ENCODE measurements at places on chromosomes 2 and 18. TPM values are rescaled to one million over a fixed set of nuclear protein-coding genes. Genes with fewer than 3 reads are reported as not detected.

DNA sequence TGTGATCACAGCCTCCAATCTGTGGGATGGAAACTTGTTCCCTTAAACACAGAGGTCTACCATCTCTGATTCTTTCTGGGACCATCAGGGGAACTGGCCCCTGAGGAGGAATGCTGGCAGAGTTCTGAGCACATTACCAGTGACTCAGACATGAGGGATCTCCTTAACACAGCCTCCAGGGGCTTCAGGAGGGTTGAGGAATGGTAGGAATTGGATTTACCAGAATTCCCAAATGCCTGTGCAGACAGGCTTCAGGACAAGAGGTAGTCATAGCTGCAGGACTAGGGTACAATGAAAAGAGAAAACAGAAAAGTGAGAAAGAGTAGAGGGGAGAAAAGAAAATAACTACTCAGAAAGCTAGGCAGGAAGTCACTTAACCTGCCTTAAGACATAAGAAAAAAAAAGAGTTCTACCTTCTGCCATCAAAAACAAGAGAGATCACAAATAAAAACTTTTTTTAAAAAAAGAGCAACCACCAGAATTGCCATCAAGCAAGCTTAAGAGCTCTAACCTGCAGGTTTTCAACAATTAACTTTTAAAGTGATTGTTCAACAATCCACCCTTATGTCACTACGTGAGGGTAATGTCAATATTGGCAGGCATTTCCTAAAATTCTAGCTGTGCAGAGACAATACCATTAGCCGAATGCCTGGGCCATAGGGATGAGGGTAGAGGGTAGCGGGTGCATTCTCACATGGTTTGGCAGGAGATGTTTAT is 524.4 kb downstream of the BCL11A start:
- H3K27ac ChIP-seq = no peak overlapping the region
- no peak for DNase-seq
- H3K27me3 ChIP-seq = no peaks in the 10 kb centered on the region
- H3K36me3 ChIP-seq = no peaks in the 10 kb centered on the region

- no peaks in the 10 kb centered on the region for H3K4me1 ChIP-seq
- no peak overlapping the region for H3K27ac ChIP-seq
- no peak overlapping the region for H3K4me3 ChIP-seq
- no peak for DNase-seq
Observed at GRCh38 chr2:56185582-56186046, 1.8 kb downstream of the CCDC85A start.

DNA sequence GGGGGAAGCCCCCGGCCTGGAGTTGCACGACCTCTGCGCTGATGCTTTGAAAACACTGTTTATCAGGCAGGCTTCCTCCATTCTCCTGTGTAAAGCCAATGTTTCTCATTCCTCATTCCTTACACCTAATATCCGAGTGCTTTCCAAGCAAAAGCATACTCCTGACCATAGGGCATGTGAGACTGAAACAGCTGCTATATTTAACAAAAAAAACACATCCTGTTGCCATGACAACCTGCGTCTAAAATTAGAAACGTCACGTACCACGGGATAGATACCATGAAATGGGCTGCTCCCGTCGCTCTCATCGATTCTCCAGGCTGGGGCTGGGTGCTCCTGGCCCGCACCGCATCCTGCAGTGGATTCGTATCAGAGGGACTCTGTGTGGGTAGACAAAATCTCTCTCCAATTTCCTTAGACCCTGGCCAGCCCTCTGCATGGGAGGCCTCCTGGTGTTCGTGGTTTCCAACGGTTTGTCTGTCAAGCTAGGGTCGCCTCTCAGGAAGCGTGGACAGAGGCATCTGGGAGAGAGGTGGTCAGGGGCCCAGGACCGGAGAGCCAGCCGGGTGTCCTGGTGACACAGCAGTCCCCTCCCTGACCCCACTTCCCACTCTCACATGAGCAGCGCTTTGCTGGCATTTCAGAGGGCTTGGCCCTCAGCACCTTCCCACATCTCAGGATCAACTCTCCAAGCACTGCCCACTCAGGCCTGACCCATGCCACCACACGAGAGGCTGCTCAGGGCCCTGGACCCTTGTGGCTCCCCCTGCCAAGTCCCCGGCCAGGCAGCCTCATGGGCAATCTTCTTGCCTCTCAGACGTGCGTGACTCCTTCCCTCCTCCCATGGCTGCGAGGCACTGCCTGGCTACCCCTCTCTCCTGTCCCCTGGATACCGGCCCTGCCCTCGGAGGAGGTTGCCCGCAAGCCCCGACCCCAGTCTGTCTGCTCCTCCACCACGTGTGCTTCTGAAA is 268.1 kb downstream of the NDUFA10 start:
- no peaks in the 10 kb centered on the region for H3K36me3 ChIP-seq
- DNase-seq = no peak
- H3K27ac ChIP-seq = no peak overlapping the region

DNA sequence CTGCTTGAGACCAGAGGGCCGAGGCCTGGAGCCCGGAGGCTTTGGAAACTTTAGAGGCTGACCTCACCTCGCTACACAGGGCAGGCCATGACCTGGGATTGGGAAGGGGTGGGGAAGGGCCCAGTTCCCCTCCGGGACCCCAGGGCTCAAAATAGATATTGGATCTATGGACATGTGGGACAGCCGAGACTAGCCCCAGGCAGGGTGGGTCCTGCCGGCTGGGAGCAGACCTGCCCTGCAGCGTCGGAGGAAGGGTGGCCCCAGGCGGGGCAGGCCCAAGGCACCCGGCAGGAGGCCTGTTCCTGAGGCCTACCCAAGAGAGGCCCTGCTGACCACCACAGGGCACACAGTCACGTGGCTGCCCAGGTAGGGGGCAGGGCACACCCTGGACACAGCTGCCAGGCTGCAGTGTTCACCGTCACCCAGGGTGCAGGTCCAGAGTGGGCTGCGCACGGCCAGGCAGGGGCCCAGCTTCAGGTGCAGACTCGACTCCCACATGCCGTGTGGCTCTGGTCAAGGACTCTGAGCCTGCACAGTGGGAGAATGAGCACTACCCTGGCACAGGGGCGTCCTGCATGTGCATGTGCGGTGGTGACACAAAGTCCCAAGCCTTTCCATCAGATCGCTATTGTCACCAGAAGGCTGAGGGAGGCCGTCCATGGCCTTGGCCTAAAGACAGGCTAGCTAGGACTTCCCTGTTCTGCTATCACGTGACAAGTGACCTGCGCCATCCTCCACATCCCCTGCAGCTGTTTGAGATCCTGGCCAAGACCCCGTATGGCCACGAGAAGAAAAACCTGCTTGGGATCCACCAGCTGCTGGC is 13.2 kb downstream of the ANO7 start:
- no peaks in the 10 kb centered on the region for H3K27me3 ChIP-seq
- H3K4me1 ChIP-seq = no peaks in the 10 kb centered on the region
- H3K36me3 ChIP-seq = no peaks in the 10 kb centered on the region
- no peak overlapping the region for H3K27ac ChIP-seq

DNA sequence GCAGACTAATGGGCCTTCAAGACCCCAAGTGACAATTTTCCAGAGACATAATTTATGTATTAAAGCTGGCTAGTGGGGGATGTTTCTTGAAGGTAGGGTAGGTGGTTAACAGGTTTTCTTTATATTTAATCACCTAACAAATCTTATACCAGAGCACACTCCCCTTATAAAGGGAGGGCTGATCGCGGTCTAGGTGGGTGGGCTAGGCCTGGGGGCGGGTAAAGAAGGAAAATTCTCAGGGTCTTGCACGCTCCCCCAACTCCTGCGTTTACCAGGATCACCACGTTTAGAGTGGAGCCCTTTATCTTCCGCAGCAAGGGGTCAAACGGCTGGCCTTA is 19.9 kb upstream of the CXXC1 start:
- H3K4me1 ChIP-seq = peaks cover 8% of the 10 kb centered on the region
- no peak for DNase-seq
- no peak overlapping the region for H3K27ac ChIP-seq
- H3K27me3 ChIP-seq = no peaks in the 10 kb centered on the region
- peak overlapping the region; percentile 58 for H3K4me3 ChIP-seq

DNA sequence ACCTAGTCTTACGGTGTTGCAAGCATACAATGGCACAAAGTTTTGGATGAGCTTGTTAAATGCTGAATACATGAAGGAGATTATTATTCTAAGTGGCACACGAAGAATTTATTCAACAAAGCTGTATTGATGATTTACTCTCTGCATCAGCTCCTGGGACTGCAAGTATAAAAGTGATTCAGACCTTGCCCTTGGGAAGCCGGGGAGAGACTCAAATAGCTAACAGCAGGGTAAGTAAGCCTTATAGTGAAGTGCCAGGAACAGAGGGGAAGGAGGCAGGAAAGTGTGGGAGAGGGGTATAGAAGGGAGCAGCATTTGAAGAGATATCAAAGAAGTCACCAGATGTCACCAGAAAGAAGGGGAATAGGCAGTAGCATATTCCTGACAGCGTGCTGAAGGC is 115.4 kb downstream of the MCFD2 start:
- no peak for DNase-seq
- no peaks in the 10 kb centered on the region for H3K36me3 ChIP-seq
- H3K27me3 ChIP-seq = no peaks in the 10 kb centered on the region
- H3K4me1 ChIP-seq = no peaks in the 10 kb centered on the region

DNA sequence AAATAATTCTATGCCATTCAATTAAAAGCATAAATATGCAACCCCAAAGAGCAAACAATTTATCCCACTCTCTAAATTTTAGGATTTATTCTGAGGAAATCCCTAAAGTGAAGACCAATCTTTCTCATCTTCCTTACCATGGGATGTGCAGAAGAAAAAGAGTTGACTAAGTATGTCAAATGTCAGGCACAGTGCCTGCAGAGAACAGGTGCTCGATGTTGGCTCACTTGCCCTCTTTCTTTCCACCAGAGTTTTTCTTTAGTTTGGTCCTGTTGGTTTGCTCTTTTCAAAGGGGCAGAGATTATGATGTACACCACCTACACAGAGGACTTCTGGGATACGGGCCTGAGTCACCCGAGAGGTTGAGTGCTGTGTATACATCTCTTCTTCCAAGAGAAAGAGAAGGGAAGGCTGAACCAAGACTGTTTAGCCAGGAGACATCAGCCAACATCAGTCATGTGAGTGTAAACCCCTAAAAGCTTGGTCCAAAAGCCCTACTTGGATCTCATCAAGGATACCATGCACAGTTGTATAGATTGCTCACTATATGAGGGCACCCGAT is 51.7 kb downstream of the SUMO1 start:
- H3K36me3 ChIP-seq = no peaks in the 10 kb centered on the region
- no peak overlapping the region for H3K4me3 ChIP-seq
- no peak overlapping the region for H3K27ac ChIP-seq
- no peaks in the 10 kb centered on the region for H3K4me1 ChIP-seq

DNA sequence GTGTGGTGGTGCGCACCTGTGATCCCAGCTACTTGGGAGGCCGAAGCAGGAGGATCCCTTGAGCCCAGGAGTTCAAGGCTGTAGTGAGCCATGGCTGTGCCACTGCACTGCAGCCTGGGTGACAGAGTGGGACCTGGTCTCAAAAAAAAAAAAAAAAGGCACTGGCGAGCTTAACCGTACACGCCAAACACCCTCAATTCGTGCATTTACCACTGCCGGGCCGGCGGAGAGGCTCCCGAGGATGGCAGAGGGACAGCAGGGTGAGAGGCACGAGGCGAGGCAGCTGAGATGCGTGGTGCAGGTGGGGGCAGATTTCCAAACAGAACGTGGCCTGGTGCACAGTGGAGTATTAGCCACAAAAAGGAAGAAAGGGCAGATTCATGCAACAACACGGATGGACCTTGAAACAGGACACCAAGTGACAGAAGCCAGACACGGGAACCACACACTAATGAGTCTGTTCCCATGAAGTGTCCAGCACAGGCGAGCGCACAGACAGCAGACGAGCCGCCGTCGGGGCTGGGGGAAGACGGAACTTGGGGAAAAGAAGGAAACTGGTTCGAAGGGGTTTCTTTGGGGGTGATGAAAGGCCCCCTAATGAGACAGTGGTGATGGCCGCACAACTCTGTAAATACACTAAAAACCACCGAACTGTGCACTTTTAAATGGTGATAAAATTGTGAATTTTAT is 27.4 kb downstream of the SLC66A2 start:
- H3K4me1 ChIP-seq = no peaks in the 10 kb centered on the region
- H3K36me3 ChIP-seq = peaks cover under 1% of the 10 kb centered on the region
- H3K27me3 ChIP-seq = no peaks in the 10 kb centered on the region
- no peak overlapping the region for H3K4me3 ChIP-seq

DNA sequence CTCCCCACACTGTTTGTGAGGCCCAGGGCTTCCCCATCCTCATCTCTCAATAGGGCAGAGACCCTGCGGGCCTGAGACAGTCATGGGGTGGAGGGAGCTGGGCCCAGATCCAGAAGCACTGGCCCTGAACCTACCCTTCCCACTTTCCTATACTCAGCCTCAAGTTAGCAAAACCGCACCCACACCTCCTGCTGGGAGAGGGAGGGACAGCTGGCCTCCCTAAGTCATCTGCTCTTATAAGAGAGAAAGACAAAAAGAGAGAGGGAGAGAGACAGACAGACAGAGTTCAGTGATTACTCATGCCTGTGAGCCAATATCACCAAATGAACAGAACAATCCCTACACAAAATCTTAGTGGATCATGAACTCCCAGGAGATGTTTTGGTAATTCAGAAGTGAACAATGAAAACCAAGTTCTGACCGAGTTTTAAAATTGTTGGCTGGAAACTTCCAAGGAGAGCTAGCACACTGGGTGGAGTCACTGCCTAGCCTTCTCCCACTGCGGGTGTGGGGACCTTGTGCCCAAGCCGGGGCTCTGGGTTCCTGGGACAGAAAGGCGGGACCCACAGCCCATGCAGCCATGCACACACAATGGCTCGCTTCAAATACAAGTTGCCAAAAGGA is 130.5 kb downstream of the PXDN start:
- H3K4me3 ChIP-seq = no peak overlapping the region
- no peaks in the 10 kb centered on the region for H3K27me3 ChIP-seq
- no peak overlapping the region for H3K27ac ChIP-seq
- no peaks in the 10 kb centered on the region for H3K4me1 ChIP-seq

GRCh38 chr18:22838639-22839277 is 94.4 kb upstream of the RBBP8 start:
- H3K27ac ChIP-seq = no peak overlapping the region
- no peaks in the 10 kb centered on the region for H3K36me3 ChIP-seq
- H3K27me3 ChIP-seq = no peaks in the 10 kb centered on the region
- H3K4me3 ChIP-seq = no peak overlapping the region

GRCh38 chr18:2905854-2906703 is 59.3 kb downstream of the EMILIN2 start:
- peak; percentile 19 for DNase-seq
- H3K4me1 ChIP-seq = peaks cover 8% of the 10 kb centered on the region

ZNF385B gene
- total RNA-seq = not detected

CCDC102B gene
- 1.1 TPM for total RNA-seq

CGREF1 gene
- total RNA-seq = 3.5 TPM

TM4SF20 gene
- total RNA-seq = not detected

AQP4 gene
- not detected for total RNA-seq

STEAP3 gene
- 0.11 TPM for total RNA-seq

Data from CD8-positive, alpha-beta memory T cell (primary cell).